NAMALWA (cell line): ENCODE measurements at places on chromosomes 3 and 15.

DNA sequence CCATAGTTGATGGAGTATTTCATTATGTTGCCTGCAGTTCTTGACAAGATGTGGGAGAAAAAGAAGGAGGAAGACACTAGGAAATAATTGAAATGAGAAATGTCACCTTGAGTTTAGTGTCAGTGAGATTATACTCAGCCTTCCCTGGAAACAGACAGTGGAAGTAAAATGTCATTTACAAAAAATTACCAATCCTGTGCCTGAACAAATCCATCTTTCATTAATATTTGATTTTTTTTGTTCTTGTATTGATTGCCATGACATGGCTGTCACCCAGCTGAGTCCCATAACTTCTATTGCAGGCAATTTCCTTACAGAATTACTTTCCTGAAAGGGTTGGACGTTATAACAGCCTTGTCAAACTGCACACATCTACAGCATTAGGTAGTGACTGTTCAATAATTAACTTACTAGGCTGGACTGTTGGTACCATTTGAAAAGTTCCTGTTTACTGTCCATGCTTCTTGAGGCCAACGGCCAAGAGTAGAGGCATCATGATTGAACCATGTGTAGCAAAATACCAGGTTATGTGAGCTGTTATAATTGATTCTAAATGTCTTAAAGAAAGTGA lies 572.2 kb upstream of the LMCD1 start:
- no peak for DNase-seq

DNA sequence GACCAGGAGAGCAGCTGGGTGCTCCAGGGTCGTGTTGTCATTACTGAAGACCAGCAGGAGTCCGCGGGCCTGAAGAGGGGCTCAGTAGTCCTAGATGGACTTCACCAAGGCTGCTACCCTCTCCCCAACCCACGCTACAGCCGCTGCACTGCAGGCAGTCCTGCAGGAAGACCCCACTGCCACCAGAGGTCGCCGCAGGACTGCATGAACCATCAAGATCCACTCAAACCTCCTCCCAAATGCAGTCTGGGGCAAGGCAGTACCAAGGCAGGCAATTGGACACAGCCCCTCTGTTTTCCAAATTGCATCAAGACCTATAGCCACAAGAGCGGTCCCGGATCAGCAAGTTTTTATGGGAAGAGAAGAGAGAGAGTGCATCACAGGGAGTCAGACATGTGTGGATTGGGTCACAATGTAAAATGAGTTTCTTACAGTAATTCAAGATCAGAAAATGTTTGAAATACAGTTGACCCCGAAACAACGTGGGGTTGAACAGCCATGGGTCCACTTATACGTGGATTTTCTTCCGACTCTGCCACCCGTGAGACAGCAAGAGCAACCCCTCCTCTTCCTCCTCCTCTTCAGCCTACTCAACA lies 46.7 kb downstream of the DZIP1L start:
- peak; percentile 84 for DNase-seq

GRCh38 chr3:171274222-171274621 lies 186.0 kb downstream of the TNIK start:
- no peak for DNase-seq

DNA sequence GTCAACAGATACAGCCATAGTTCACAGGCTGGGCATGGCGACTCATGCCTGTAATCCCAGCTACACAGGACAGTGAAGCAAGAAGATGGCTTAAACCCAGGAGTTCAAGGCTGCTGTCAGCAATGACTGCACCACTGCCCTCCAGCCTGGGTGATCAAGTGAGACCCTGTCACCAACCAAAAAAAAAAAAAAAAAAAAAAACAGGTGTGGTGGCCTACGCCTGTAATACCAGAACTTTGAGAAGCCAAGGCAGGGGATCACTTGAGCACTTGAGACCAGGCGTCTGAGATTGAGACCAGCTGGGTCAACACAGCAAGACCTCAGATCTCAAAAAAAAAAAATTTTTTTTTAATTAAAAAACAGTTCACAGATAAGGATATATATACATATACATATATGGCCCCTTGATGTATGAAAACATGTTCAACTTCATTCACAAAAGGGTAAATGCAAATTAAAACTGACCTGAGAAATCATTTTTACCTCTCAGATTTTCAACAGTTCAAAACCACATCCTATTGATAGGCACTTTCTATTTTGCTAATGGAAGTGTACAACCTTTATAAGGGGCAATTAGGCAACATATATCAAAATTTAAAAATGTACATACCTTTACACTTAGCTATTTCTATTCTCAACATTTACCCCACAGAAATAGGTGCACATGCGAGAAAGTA lies 51.1 kb downstream of the OSBPL10 start:
- DNase-seq, result peak; percentile 55

- DNase-seq, result peak; percentile 53
These were observed 21.3 kb downstream of the TRANK1 start for GRCh38 chr3:36923523-36923943.

GRCh38 chr3:23620638-23621015 lies 185.1 kb upstream of the UBE2E1 start:
- no peak for DNase-seq

- DNase-seq, result no peak
These were observed 478.6 kb downstream of the SHQ1 start for GRCh38 chr3:72369681-72370080.

DNA sequence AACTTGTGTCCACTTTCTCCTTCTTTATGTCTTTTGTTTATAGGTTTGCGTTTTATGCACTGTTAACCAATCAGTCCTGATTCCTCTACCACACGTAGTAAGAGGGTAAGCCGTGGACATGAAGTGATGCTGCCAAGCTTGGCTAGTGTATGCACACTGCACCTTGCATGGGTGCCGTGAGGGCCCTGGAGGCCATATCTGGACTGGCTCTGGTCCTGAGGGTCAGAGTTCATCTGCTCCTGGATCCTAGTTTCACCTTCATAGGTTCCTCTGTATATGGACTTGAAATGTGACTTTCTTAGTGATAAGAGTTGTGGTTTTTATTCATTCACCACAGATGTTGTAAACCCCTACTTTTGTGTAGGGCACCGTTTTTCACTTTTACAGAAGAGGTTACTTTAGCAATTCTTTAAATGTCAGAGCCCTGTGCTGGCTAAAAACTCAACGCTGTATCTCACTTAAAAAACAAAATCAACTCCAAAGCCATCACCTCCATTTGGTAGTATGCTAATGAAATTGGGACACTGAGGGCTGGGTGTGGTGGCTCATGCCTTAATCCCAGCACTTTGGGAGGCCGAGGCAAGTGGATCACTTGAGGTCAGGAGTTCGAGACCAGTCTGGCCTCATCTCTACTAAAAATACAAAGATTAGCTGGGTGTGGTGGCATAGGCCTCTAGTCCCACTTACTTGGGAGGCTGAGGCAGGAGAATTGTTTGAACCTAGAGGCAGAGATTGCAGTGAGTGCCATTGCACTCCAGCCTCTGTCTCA lies 22.9 kb downstream of the SIAH2 start:
- DNase-seq, result no peak

GRCh38 chr15:70153921-70154717 lies 56.4 kb upstream of the TLE3 start:
- no peak for DNase-seq

GRCh38 chr3:107676469-107677309 lies 153.9 kb downstream of the BBX start:
- DNase-seq, result peak; percentile 60

GRCh38 chr3:103977417-103977816 lies 1389.3 kb upstream of the ALCAM start:
- DNase-seq, result no peak

GRCh38 chr3:123421353-123422174 lies 27.3 kb downstream of the ADCY5 start:
- DNase-seq, result peak; percentile 11

- no peak for DNase-seq
These were observed 13.2 kb downstream of the GREM1 start for GRCh38 chr15:32730677-32731654.

DNA sequence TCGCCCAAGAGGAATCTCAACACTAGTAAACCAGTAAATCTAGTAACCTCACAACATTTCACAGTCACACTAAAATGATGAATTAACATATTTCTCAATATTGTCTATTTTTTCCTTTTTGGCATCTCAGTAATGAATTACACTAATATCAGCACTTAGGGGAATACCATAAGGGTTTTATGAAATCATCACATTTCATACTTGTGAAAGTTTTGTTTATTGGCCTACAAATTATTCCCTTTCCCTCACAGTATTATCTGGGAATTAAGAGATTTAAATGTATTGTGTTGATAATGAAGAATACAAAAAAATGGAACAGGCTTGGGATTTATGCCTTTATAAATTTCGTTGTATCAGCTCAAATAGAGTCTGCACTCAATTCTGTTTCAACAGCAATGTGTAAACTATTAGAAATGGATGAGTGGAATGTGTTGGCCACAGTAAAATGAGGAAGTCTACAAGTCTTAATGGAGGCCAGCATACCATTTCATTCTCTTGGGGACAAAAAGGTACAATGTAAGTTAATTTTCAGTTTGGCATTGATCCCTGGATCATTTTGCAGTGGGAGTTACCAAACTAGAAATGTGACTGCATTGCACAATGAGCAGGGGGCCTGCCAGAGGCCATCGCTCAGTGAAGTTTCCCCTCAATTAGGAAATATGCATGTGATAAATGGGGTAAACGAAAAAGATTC lies 195.4 kb downstream of the FMN1 start:
- DNase-seq, result no peak

GRCh38 chr15:99966815-99967214 lies 233.6 kb upstream of the LYSMD4 start:
- DNase-seq, result no peak

DNA sequence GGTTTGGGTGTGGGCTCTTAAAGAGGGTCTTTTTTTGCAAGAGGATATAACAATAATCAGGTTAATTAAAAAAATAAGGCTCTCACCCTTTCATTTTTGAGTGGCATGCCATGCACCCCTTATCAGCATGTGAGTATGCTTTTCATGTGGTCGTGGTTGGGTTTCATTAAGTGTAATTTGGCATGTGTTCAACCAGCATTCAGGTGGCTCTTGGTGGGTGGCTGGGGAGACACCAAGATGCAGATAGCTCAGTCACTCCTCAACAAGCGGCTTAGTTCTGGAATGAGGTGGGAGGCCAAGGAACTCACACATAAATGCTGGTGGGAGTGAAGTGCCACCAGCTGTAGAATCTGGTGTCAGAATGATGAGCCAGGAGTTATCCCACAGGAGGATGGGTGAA lies 66.8 kb downstream of the FLNB start:
- no peak for DNase-seq

DNA sequence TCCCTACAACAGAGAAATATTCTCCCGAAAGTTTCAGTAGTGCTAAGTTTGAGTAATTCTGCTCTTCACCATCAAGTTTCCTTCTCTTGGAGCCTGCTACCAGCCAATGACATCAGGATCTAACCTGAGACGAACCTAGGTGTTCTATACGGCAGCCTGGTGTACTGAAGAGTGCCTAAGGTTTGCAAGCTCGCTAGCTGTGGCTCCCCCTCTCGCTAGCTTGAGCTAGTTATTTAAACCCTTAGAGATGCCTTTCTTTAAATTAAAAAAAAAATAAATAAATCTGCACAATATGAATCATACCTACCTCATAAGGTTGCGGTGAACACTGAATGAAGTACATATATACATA lies 1.4 kb upstream of the COL8A1 start:
- DNase-seq, result no peak

GRCh38 chr3:65864357-65864904 lies 174.3 kb downstream of the MAGI1 start:
- DNase-seq, result no peak

GRCh38 chr3:128419311-128419710 lies 47.4 kb downstream of the DNAJB8 start:
- DNase-seq, result no peak

- DNase-seq, result no peak
These were observed 159.1 kb downstream of the FNDC3B start for GRCh38 chr3:172198428-172198827.

GRCh38 chr15:56156877-56157276 lies 86.8 kb downstream of the RFX7 start:
- no peak for DNase-seq

GRCh38 chr3:55968331-55968730 lies 481.2 kb upstream of the WNT5A start:
- DNase-seq, result no peak

DNA sequence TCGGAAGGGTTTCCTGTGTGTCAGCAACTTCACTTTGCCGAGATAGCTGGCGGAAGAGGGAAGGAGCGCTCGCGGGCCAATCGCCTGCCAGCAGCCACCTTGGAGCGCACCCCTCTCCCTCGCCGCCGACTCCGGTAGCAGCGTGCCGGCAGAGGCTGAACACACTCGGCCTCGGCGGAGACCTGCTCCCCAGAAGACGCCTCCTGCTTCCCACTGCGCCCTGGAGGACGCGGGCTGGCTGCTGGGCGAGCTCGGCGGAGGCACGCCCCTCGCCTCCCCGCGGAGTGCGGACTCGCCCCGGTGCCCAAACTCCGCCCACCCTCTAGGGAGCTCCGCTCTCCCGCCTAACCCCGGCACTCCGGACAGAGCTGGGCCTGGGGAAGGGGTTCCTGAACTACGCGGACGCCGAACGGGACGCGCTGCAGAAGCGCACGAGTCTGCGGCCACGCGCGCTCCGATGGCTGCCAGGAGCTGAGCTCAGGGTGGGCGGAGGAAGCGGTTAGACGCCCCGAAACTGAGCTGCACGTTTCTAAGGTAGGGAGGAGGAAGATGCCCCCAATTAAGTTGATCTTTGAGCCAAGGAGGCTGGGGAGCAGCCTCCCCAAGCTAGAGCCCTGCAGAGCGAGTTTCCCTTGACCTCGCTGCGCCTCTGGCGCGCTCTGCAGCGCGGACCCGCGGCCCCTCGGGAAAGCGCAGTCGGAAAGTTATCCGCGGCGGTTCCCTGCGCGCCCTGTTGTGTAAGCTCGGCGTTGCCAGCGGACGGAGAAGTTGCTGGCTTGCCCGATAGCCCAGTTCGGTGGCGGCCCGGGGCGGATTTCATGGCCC lies at the start of gene P2RY1:
Gene P2RY1 (plus strand): TSS at position 356 of the 825 bp plus-strand sequence. CDS start 652 bp downstream, outside the sequence.
- no peak for DNase-seq

GRCh38 chr15:93900476-93901400 lies 330.6 kb upstream of the MCTP2 start:
- DNase-seq, result no peak

DNA sequence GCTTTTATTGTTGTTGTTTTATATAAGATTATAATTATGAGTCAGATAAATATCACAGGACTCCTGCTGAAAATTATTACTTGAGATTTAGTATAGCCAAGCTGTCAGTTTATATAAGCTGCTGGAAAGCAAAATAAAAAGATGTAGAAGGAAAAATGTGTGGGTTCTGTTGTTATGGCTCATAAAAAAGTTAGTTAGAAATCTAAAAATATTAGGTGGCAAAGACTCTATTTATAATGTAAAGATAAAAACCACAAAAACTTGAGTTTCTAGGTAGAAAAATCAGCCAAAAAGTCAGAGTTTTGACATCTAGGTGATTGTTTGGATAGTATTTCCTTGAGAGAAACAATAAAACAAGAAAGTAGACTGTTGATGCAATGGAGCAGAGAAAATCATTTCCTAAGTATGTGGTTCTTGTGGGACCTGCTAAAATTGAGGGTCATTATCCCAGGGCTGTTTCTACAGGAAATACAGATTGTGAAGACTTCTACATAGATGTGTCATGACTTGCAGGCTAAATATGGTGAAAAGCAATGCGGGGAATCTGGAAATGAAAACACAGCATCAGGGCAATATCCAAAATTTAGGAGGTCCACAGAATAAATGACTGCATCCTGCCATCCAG lies 1109.6 kb upstream of the CADM2 start:
- DNase-seq, result no peak

- DNase-seq, result peak; percentile 16
These were observed 161.8 kb upstream of the IQSEC1 start for GRCh38 chr3:13235079-13235478.

GRCh38 chr3:185983495-185984141 lies 45.8 kb upstream of the TRA2B start:
- DNase-seq, result peak; percentile 56
